ENCODE measurements at places on chromosomes 5 and 9.

- no peak for DNase-seq
These were observed 74.9 kb downstream of the FANCC start for GRCh38 chr9:95242613-95243012.

- no peak for DNase-seq
These were observed 13.3 kb downstream of the OR13J1 start for GRCh38 chr9:35856882-35857281.

- no peak for DNase-seq
These were observed 128.9 kb upstream of the IL12B start for GRCh38 chr5:159459132-159459627.

DNA sequence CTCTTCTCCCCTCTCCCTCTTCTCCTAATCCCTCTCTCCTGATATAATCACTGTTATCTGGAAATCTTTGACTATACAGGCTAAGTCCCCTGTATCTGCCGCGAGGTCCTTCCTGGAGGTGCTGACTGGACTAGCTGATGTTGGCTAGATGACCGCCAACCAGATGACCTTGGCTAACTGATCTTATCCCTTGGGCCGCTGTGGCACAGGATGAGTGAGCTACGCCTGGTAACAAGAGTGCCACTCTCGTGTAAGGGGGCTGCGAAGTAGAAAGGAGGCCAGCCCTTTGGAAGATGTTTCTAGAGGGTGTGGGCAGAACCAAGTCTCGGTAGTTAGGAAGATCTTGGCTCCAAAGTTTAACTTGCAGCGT lies 345 bp upstream of the PRRC1 start:
- DNase-seq, result no peak

GRCh38 chr9:38357350-38358114 lies 35.0 kb upstream of the ALDH1B1 start:
- DNase-seq, result no peak

DNA sequence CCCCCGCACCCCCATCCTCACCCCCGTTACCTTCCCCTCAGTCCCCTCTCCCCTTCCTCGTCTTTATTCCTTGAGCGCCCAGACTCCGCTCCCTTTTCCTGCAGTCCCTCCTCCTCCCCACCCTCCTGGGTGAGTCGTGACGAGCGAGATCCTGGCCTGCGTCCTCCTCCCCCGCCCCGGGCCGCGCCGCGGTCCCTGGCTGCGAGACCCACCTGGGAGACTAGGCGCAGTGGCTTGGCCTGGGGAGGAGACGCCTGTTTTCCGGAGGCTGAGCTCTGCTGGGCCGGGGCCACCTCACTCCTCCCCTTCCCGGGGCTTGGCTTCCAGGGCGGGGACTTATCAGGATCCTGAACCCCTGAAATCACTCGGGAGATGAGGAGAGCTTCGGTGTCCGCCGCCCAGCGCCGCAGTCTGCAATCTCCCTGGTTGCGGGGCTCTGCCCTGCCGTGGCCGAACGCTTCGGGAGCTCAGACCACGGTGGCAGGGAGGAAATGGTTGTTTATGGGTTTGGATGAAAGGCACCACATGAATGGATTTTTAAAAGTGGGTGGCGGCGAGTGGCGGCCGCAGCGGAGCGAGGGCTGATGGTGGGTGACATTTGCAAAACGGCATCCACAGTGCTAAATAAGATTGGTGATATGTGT lies 984 bp downstream of the STXBP1 start:
- DNase-seq, result peak; percentile 78

GRCh38 chr9:123157221-123157620 lies 111.2 kb downstream of the STRBP start:
- DNase-seq, result peak; percentile 10

DNA sequence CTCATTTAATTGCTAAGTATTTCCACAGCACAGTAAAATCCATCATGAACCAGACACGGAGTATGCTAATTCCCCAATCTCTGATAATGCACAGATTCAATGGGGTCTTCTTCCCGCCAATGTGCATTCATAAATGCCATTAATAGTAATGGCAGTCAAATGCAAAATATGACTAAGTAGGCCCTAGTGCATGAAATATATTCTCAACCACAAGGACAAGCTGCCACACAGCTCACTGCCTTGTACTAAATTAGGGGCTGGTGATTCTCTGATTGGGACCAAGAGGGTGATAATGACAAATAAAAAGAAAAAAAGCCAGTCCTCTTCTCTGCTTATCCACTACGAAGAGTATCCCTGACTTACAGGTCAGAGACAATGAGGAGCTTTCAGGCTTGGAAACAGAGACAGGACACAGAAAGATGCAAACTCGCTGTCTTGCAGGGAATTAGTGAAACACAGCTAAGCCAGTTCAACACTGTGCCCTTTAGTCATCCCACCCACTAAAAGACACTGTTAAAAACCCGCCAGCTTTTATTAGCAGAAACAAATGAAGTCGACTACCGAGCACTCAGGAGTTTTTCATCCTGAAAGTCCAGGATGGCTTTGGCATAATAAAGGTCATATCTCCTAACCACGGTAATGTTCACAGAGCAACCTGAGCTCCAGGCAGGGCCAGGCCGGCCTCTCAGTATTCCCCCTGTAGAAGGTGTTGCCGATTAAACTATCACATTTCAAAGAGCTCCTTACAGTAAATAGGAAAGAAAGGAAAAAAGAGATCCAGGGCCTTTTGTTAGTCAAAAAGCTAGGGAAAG lies 148.1 kb downstream of the EBF1 start:
- DNase-seq, result no peak

DNA sequence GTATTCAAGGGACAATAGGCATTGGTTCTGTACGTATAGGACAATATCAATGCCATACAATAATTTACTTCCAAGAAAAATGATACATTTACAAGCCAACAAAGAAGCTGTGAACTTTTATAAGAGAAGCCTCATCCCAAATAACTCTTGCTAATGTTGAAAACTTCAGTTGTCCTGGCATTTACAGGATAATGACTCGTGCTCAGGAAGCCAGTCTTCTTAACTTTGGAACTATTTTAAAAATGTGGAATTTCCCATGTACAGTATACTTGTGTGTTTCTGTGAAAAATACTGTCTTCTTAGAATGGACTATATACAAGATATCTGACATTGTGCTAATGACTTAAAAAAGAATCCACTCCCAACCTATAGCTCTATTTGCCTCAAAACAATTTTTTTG lies 1479.3 kb upstream of the CDH9 start:
- DNase-seq, result no peak
